ENCODE measurements at places on chromosomes 13 and 19.

- DNase-seq, result no peak
These were observed 1.1 kb downstream of the ATG4D start for GRCh38 chr19:10544753-10545251.

DNA sequence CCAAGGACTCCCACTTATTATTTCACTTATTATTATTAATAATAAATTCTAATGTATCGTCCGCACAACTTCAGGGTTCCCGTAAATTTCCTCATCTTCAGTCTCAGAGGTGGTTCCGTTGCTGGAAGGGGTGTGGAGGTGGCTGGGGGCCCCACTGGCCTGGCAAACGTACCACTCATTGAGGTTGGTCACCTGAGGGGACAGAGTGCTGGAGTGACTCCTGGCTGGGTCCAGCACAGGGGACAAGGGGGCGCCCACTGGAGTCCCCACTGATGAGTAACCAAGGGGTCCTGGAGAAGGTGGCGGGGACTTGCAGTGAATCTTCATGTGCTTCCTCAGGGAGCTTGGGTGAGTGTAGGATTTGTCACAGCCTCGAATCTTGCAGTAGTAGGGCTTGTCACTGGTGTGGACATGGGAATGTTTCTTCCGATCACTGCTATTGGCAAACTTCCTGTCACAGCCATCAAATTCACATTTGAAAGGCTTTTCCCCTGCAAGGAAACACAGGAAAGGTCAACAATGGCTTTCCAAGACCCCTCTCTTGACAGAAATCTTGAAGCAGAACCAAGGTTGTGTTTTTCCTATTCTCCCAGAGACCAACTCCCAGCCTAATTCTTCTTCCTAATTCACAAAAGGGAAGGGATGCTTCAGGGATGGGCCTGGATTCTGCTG, 6.1 kb downstream of the ZIC5 start:
- no peak for DNase-seq

DNA sequence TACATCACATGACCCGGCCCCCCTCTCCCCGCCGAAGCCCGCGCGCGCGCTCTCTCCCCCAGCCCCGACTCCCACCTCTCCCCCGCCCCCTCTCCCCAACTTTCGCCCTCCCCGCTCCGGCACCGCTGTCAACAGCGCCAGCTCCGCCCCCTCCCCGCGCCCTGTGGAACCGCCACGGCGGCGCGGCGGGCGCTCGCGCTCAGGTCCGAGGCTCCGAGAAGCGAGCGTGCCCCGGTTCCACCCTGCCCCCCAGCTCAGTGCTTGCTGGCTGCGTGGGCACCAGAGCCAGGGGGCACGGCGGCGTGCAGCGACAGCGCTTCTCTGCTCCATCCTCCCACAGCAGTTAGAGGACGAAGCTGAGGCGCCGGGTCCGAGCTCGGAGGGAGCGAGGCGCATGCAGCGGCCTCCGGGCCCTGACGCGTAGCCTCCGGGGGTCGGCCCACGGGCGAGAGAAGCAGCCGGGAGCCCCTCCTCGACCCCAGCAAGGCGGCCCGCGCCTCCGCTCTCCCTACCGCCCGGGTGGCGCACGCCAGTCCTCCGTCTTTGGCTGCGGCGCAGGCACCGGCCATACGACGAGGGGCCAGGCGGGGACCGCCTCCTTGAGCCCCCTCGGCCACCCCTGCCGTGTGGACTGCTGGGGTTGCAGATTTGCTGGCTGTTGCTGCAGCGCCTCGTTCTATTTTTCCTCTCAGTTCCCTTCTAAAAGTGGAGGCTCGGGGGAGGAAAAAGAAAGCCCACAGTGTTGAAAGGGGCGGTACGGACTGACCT, 109.5 kb downstream of the KCNRG start:
- peak; percentile 84 for DNase-seq

- no peak for DNase-seq
These were observed 141.1 kb upstream of the VSTM2B start for GRCh38 chr19:29384656-29385055.

DNA sequence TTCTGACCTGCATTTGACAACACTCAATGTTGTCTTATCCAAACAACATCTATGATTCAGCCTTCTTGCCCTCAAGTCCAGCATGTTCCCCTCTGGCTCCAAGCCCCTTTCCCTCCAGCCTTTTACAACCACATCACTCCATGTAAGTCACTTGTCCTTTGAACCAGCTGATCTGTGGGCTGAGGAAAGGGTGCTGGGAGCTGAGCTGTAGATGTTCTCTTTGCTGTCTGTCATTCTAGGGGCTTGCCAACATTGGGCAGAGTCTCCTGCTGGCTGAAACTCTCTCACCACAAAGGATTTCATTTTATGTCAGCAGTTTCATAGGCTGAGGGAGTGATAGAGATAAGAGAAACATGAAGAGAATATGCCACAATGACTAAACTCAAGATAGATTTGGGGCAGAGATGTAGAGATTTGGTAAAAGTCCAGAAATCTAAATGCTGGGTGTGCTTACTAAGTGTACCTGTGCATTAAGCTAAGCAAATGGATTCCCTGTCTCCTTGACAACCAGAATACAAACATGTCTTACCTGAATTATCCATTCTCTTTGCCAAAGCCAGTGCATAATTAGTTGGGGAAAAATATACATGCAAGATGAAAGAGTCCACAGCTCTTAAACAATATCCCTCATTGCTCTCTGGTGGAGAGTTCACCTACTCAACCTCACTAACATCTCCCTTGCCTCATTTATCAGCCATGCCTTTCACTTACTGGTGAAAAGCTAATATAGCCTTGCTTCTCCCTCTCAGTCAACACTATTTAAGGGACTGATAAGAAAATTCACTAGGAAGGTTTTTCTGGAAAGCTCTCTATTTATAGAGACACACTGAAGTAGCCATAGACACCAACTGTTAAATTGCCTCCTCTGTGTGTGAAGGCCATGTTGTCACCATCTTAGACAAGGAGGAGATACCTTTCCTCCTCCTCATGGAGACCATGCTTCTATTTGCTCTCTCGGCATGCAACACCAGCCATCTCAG, 175.5 kb upstream of the SERP2 start:
- DNase-seq, result peak; percentile 51

DNA sequence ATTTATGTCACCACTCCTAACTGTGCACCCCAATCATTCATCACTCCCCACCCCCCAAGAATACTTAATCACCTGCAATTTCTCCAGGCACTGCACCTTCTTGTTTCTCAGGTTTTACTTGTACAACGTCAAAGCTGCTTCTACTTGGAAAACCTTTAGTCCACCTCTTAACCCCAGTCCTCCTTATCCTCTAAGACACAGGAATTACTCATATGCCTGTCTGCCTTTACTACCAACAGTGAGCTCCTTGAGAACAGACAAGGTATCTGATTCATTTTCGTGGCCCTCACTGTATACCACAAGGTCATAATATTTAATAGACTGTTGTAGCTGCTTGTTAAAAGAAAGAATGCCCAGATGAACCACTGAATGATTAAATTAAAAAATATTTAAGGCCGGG, 21.0 kb upstream of the NDFIP2 start:
- DNase-seq, result no peak
